Memory B cell (primary cell): ENCODE measurements at places on chromosomes 2 and 18.
A peak's percentile ranks its signal among the peaks of the same experiment; 100 is the strongest.

DNA sequence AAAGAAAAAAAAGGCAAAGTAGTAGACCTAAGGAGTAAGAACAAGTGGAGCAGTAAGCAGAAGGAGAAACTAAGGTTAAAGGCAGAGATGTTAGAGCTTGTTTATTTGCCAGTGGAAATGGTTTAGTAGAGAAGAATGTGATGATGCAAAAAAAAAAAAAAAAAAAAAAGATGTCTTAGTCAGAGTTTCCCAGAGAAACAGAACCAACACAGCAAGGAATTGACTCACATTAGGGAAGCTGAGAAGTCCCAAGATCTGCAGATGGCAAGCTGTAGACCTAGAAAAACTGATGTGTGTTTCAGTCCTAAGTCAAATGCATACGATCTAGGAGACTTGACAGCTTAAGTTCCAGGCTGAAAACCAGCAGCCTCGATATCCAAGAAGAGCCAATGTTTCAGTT, 1548.8 kb upstream of the LRRTM1 start:
- H3K27me3 ChIP-seq, result no peaks in the 10 kb centered on the region
- no peak overlapping the region for H3K4me3 ChIP-seq
- H3K4me1 ChIP-seq, result no peaks in the 10 kb centered on the region
- DNase-seq, result no peak

DNA sequence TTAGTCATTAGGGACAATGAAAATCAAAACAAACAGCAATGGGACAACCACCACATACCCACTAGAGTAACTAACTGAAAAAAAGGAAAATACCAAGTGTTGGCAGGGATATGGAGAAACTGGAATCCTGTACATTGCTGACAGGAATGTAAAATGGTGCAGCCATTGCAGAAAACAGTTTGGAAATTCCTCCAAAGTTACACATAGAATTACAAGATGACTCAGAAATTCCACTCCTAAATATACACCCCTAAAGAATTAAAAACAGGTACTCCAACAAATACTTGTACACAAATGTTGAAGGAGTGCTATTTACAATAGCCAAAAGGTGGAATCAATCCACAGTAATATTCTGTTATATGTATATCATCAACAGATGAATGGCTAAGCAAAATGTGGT, 110.9 kb downstream of the ROCK1 start:
- H3K27me3 ChIP-seq, result no peaks in the 10 kb centered on the region
- no peak overlapping the region for H3K4me3 ChIP-seq
- no peak for DNase-seq
- peaks cover 25% of the 10 kb centered on the region for H3K36me3 ChIP-seq
- no peak overlapping the region for H3K27ac ChIP-seq

GRCh38 chr18:23547846-23548245, 38.5 kb downstream of the NPC1 start:
- no peak for DNase-seq
- H3K4me3 ChIP-seq, result no peak overlapping the region
- H3K27ac ChIP-seq, result no peak overlapping the region
- peaks cover 38% of the 10 kb centered on the region for H3K36me3 ChIP-seq
- H3K27me3 ChIP-seq, result no peaks in the 10 kb centered on the region
- H3K4me1 ChIP-seq, result peaks cover 2% of the 10 kb centered on the region

DNA sequence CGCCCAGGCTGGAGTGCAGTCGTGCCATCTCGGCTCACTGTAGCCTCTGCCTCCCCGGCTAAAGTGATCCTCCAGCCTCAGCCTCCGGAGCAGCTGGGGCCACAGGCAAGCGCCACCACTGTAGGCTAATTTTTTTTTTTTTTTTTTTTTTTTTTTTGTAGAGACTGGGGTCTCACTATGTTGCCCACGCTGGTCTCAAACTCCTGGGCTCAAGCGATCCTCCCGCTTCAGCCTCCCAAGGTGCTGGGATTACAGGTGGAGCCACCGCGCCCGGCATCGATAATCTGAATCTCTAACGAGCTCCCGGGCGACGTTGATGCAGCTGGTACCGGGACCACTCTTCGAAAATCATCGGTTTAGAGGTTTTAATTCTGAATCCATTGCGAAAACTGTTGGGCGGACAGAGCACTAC, 520 bp upstream of the CYP20A1 start:
- peak overlapping the region; percentile 97 for H3K27ac ChIP-seq
- H3K4me1 ChIP-seq, result peaks cover 19% of the 10 kb centered on the region
- H3K36me3 ChIP-seq, result peaks cover 15% of the 10 kb centered on the region
- H3K27me3 ChIP-seq, result no peaks in the 10 kb centered on the region
- no peak for DNase-seq

GRCh38 chr2:172951554-172951953, 124.1 kb upstream of the MAP3K20 start:
- DNase-seq, result no peak
- no peak overlapping the region for H3K4me3 ChIP-seq
- no peaks in the 10 kb centered on the region for H3K36me3 ChIP-seq

- H3K4me3 ChIP-seq, result no peak overlapping the region
- DNase-seq, result no peak
- no peak overlapping the region for H3K27ac ChIP-seq
These were observed 54.3 kb downstream of the R3HDM1 start for GRCh38 chr2:135585586-135585985.

DNA sequence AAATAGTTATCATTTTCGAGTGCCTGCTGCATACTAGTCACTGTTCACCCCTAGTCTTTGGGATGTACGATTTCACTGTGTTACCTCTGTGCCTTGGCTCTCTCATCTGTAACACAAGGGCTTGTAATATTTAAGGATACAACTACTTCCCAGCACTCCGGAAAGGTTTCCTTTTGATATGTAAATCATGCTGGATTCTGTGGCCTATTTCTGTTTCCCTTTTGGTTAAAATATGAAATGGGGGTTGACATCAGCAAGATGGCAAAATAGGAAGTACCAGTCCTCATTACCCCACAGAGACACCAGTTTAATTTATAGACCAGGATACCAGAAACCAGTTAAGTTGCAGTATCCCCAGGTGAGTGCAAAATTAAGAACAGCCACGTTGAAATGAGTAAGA, 23.5 kb downstream of the PSMG2 start:
- H3K27me3 ChIP-seq, result no peaks in the 10 kb centered on the region
- peak overlapping the region; percentile 68 for H3K27ac ChIP-seq
- DNase-seq, result no peak
- no peaks in the 10 kb centered on the region for H3K4me1 ChIP-seq
- H3K36me3 ChIP-seq, result peaks cover 8% of the 10 kb centered on the region
- no peak overlapping the region for H3K4me3 ChIP-seq

GRCh38 chr2:234288974-234289455, 207.9 kb downstream of the ARL4C start:
- H3K27me3 ChIP-seq, result peaks cover 12% of the 10 kb centered on the region
- DNase-seq, result peak; percentile 60
- H3K4me3 ChIP-seq, result no peak overlapping the region
- H3K36me3 ChIP-seq, result no peaks in the 10 kb centered on the region
- H3K27ac ChIP-seq, result no peak overlapping the region
- H3K4me1 ChIP-seq, result peaks cover 36% of the 10 kb centered on the region

- H3K4me3 ChIP-seq, result no peak overlapping the region
- H3K27me3 ChIP-seq, result peaks cover 22% of the 10 kb centered on the region
- no peak for DNase-seq
- H3K36me3 ChIP-seq, result no peaks in the 10 kb centered on the region
- H3K4me1 ChIP-seq, result no peaks in the 10 kb centered on the region
These were observed 42.7 kb upstream of the EVA1A start for GRCh38 chr2:75603477-75603876.

- no peak overlapping the region for H3K27ac ChIP-seq
- no peak for DNase-seq
- peaks cover 3% of the 10 kb centered on the region for H3K27me3 ChIP-seq
- H3K36me3 ChIP-seq, result no peaks in the 10 kb centered on the region
These were observed 28.9 kb downstream of the NYAP2 start for GRCh38 chr2:225428360-225428759.

GRCh38 chr2:159515441-159515840, 100.9 kb downstream of the BAZ2B start:
- peak overlapping the region; percentile 72 for H3K27ac ChIP-seq
- H3K4me1 ChIP-seq, result peaks cover 16% of the 10 kb centered on the region
- no peak for DNase-seq
- peak overlapping the region; percentile 77 for H3K4me3 ChIP-seq
- peaks cover 3% of the 10 kb centered on the region for H3K36me3 ChIP-seq

- no peak overlapping the region for H3K4me3 ChIP-seq
- no peak for DNase-seq
- no peak overlapping the region for H3K27ac ChIP-seq
- H3K4me1 ChIP-seq, result no peaks in the 10 kb centered on the region
These were observed 77.3 kb downstream of the POLE4 start for GRCh38 chr2:75035444-75036353.

GRCh38 chr2:111965062-111965461, 66.7 kb downstream of the MERTK start:
- peaks cover 5% of the 10 kb centered on the region for H3K27me3 ChIP-seq
- no peak overlapping the region for H3K4me3 ChIP-seq
- H3K36me3 ChIP-seq, result no peaks in the 10 kb centered on the region
- H3K4me1 ChIP-seq, result no peaks in the 10 kb centered on the region

- H3K4me3 ChIP-seq, result no peak overlapping the region
- H3K27ac ChIP-seq, result no peak overlapping the region
- peaks cover 17% of the 10 kb centered on the region for H3K36me3 ChIP-seq
- no peak for DNase-seq
These were observed 68.6 kb downstream of the ZAP70 start for GRCh38 chr2:97781981-97782380.

GRCh38 chr2:48711343-48711742, 44.2 kb downstream of the LHCGR start:
- no peaks in the 10 kb centered on the region for H3K4me1 ChIP-seq
- H3K4me3 ChIP-seq, result no peak overlapping the region
- no peak overlapping the region for H3K27ac ChIP-seq
- peaks cover 10% of the 10 kb centered on the region for H3K27me3 ChIP-seq
- no peak for DNase-seq

DNA sequence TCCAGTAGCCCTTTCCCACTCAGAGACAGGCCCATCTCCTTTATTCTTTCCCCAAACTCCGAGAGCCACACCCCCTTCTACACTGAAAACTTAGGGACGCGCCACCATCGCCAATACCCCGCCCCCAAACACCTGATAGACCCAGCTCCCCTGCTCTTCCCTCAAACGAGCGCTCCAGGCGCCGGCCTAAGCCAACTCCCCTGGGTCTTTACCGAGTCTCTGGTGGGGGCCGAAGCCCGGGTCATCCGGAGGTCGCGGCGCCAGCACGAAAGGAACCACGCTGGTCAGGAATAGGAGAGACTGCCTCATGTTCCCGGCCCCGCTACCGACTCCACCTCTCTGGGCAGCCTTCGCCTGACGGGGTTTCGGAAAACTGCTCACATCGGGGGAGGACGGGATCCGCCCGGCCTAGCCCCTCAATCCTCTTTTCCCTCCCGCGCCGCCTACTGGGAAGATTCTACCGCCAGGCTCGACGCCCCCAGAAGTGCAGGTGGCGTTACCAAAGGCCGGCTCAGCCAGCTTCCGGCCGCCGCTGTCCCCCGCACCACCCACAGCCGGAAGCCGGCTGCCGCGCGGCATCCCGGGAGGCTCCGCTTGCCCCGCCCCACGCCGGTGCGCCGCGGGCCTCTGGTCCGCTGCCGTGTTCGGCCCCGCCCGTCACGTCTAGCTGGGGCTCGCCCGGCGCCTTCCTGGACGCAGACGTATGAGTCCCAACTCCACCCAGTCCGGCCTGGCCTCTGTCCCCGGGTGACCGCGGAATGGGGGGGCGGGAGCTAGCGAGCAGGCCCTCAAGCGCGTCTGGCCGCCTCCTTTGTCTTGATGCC, at the start of gene ADAM17:
Gene ADAM17 (minus strand): TSS at position 534 of the 824 bp plus-strand sequence. CDS start 225 bp downstream, at position 309.
- DNase-seq, result peak; percentile 84
- H3K36me3 ChIP-seq, result peaks cover 6% of the 10 kb centered on the region
- H3K4me1 ChIP-seq, result peaks cover 39% of the 10 kb centered on the region
- peak within 1 kb of the TSS; percentile 98 for H3K4me3 ChIP-seq
- peak within 1 kb of the TSS; percentile 98 for H3K27ac ChIP-seq
- H3K27me3 ChIP-seq, result no peaks in the 10 kb centered on the region
